Hepatocyte (in vitro differentiated cells): ENCODE measurements at places on chromosomes 6 and 20. TPM values are rescaled to one million over a fixed set of nuclear protein-coding genes. Genes with fewer than 3 reads are reported as not detected.

GRCh38 chr6:35522660-35523658, 10.3 kb upstream of the TULP1 start:
- peak; percentile 86 for DNase-seq

DNA sequence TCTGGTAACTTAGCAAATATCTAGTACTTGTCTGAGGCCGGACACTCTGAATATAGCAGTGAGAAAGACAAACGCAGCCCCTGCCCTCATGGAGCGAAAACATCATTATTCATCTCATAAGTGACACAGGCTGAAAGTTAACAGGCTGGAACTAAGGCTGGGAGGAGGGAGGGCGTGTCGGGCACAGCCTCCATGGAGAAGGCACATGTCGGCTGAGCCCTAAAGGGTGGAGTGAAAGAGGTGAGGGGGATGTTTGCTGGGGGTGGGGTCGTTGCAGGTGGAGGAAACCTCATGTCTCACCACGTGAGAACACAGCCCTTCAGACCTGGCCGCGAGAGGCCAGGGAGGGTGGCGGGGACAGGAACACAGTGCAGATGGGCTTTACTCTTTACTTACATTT, 108.8 kb upstream of the FOXC1 start:
- DNase-seq = no peak

DNA sequence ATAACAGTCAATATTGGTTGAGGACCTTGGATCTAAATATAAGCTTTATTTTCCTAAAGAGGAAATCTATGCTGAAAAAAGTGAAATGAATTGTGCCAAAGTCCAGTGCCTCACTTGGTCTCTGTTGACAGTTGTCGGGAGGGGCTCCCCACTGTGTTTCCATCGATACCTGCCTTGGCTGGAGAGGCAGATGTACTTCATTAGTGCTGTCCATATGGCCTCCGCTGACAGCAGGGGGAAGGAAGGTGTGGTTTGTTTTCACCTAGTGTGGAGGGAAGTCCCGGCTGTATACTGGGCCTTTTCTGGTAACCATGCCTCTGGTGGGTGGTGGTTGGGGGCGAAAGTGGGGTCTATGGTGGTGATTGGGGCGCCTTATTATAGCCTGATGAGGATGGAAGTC, 42.7 kb downstream of the CD2AP start:
- peak; percentile 43 for DNase-seq

DNA sequence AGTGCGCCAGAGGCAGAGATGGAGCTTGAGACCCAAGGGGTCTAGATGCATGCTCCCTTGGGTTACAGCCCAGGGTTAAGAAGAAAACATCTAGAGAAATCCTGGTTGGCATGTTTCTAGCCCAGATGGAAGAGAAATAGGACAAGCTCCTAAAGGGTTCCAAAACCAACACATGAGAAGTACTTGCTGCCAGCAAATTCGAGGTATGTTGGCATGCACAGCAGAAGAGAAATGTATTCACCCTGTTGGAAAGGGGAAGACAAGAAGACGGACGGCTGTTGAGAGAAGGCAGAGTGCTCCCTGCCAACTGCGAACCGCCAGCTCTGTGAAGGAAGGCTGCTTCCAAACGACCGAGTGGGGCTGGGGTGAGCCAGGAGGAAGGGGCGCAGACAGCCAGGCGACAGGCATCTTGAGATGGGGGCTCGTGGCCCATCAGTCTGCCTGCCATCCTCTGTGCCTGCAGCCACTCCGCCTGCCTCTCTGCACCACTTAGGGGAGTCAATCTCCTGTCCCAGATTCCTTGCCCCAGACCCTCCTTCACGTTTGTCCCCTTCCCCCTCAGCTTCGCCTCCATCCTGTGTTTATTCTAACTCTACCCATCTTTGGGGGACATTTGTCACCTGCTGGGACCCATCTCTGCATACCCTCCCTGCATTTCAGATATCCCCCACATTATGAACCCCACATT, 249.2 kb downstream of the CDC5L start:
- DNase-seq = no peak

GRCh38 chr6:56933650-56934049, 21.3 kb upstream of the BEND6 start:
- no peak for DNase-seq

DNA sequence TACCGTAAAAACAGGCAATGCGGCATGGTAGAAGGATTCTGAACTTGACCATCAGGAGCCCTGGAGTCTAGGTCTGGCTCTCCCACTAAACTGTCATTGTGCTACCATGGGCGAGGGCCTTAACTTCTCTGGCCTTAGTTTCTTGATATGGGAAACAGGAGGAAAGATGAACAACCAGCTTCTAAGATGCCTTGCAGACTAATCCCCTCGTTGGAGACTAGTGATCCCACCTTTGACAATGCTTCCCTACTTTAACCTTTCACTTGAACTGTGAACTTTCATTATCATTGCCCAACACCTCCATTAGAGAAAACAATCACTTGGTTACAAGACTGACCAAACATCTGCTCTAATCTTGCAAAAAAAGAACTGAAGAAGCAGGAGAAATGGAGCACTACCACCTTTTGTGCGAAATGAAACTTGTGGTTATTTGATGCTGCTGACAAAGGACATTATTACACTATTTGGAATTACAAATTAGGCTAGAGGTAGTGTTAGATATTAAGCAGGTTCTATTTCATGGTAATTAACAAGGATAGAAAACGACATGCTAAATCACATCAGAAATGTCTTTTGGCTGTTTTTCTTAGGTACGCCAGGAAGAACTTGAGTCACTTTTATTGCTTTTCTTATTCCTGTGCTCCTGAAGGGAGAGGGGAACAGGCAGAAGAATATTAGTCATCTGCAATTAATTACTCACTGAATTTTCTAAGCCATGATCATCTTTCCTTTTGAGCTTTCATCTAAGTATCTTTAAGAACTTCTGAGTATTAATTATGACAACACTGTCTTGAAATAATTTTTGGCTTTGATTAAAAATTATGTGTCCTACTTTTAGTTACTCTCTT, 39.1 kb upstream of the ARHGAP18 start:
- DNase-seq = no peak

DNA sequence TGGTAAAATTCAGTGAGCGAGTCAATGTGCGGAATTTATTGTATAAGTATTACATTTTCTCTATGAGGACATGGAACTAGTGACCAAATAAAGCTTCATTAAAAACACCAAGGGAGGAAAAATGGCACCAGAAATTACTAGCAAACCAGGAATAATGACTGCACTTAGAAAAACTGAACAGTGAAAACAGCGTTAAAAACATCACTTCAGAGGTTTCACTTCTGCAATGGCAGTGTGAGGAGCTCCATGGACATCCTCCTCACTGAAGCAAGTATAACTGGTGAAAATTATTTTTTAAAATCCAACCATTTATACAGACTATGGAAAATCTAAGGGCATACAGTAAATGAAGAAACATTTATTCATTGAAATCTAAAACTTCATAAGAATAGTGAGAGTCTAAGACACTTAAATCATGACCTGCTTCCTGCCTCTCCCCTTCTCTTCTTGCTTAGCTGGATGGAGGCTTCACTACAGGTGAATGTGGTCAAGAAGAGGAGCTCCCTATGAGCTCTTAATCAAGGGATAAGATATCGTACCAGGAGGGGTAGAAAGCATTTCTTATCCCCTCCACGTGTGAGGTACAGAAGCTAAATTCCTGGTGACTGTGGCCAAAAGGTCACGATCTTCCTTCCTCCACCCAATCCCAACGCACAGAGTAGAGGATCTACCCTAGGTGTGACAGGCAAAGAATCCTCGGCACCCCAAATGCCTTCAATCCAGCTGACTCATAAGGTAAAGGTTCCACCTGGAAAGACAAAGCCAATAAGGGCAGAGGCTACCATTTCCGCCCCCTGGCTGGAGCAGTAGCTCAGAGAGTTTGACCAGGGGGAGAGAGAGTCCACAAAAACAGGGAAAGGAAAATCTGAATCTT, 12.3 kb upstream of the ASF1A start:
- no peak for DNase-seq

DNA sequence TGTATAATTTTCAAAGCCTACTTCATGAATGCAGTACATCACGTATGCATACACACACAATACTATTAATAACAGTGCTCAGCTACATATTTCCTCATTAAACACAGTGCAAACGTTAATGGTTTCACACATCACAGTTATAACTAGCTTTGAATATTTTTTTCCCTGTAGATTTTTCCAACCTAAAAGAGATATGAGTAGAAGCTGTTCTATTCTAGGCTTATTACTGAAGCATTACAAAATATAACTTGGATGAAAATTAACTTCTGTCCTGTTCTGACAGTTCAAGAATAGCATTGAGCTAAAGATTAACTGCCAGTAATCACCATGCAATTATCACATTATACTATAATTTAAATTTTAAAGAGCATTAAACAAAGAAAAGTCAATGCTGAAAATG, 6.2 kb downstream of the LMBRD1 start:
- no peak for DNase-seq

MYBL2 gene
- 2.4 and 3.5 TPM in 2 replicates for total RNA-seq

MYB gene
- 0.17 and 0.48 TPM in 2 replicates for total RNA-seq

SIRPD gene
- total RNA-seq = not detected in 2 replicates

KHDC1 gene
- total RNA-seq = 4.3 and 6.9 TPM in 2 replicates

GDAP1L1 gene
- total RNA-seq = 0.48 and 2.2 TPM in 2 replicates

VWA7 gene
- 1.5 and 3.4 TPM in 2 replicates for total RNA-seq

HAO1 gene
- total RNA-seq = 0.72 and 2.7 TPM in 2 replicates

MARCKS gene
- total RNA-seq = 105 and 129 TPM in 2 replicates
